ENCODE measurements at places on chromosomes 1 and 21.

DNA sequence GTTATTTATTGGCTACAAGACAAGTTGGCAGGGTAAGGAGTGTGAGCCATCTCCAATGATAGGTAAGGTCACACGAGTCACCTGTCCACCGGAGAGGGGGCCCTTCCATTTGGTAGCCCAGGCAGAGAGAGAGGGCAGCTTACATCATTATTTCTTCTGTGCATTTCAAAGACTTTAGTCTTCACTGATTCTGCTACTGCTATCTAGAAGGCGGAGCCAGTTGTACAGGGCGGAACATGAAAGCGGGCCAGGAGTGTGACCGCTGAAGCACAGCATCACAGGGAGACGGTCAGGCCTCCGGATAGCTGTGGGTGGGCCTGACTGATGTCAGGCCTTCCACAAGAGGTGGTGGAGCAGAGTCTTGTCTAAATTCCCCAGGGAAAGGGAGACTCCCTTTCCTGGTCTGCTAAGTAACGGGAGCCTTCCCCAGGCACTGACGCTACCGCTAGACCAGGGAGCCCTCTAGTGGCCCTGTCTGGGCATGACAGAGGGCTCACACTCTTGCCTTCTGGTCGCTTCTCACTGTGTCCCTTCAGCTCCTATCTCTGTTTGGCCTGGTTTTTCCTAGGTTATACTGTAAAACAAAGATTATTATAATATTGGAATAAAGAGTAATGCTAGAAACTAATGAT, 36.7 kb downstream of the ZNF695 start:
- DNase-seq = no peak

DNA sequence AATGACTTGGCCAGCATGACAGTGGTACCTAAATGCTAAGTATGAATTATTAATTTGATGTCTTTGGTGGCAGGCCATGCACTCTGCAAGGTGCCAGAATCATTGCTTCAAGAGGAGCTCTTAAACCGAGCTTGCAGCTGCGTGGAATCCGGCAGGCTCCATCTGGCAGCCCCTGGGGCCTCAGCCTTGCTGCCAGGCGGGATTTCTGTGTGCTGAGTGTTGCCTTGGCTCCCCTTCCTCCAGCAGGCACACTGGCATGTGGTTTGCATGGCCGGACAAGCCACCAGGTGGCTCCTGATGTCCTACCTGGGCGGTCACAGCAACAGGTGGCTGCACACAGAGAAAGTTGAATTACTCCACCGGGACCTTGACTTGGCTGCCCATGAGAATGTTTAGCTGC, 155.4 kb downstream of the URB2 start:
- no peak for DNase-seq

DNA sequence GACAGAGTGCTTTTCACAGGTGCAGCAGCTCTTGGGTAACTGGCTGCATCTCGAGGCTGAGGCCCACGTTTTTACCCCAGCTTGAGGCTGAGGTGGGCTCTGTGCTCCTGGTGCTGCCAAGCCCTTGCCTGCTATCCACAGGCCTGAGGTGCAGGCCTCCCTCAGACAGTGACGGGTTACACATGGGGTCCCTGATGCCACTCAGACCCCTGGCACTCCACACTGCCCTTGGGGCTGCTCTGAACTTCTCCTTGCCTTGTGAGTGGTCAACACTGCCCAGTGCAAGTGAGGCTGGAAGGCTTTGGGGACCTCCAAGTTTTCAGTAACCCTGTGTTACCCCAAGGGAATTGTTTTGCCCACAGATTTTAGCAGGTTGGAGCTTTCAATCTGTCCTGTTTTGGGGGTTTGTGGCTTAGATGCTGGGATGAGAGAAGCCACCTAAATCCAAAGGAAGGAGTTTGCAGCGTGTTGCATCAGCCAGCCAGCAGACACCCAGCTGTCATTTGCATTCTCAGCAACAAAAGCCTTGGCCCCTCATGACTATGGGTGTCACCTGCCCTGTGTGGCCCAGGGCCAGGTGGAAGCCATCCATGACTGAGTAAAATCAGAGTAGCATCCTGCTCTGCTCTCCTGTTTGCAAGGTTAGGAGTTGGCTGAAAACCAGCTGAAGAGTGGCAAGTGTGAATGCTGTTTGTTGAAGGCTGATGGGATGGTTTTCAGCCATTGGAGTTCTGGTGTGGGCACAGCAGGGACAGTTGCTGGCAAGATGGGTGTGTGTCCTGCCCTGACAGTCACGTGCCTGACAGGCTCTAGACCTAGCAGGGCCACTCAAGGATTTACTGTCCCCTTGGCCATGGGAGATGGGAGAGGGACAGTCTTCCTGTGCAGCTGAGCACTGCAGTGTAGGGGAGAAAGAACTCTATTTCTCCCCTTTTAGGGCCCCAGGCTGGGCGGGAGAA, 3.2 kb downstream of the RNF187 start:
- peak; percentile 79 for DNase-seq

DNA sequence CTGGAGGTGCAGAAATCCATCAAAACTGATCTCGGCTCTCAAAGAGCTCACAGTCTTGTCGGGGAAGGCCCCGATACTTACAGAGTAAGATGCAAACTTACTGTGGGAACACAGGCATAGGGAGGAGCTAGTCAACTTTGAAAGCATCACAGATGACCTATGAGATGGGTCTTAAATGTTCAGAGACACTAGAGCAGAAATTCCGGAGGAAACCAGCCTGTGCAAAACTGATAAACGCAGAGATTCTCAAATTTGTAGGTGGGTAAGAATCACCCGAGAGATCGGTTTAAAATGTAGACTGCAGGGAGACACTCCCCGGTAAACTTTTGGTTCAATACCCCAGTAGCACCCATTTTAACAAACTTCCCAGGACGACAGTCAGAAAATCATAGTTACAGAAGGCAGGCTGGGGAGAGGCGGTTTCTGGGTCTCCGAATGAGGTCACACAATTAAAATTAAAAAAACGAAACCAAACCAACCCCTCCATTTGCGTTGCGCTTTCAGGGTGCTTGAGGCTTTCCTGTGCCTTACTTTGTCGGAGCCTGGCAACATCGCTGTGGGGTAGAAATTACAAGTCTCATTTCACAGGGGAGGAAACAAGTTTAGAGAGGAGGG, 755 bp upstream of the THRAP3 start:
- peak; percentile 23 for DNase-seq

GRCh38 chr1:174954671-174955669, 44.8 kb upstream of the CACYBP start:
- peak; percentile 74 for DNase-seq

GRCh38 chr21:32470206-32470605, 57.7 kb downstream of the EVA1C start:
- DNase-seq = no peak

DNA sequence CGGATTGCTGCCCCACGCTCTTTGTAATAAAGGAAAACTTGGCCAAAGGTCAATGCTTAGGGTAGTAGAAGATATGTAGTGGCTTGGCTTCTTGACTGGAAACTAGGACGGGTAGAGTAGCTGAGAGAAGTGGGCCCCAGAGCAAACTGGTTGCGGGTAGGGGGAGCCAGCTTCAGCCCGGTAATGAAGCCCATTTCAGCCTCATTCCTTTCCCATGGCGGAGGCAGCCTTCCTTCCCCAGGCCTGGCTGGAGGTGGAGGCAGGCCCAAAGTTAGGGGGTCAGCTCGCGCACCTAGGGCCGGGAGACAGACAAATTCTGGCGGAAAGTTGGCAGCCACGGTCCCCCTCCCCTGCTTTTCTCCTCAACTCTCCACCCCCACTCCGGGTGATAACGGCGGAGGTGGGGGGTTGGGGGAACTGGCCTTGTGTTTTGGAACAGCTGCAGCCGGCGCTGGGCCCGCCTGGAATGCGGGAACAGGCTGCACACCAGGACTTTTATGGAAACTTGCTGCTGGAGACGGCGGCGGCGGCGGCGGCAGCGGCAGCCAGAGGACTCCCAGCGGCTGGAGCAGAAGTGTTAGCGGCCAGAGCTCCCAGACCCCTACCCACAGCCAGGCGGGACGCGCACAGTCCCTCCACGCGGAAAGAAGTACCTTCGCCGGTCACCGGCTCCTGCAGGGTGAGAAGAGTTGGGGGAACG, at the start of gene NEXN:
TSS of gene NEXN (plus strand) at position 544 of the 700 bp plus-strand sequence. CDS start 27,483 bp downstream, outside the sequence.
- DNase-seq = no peak

- peak; percentile 36 for DNase-seq
Observed at GRCh38 chr1:43282220-43283195, 2.9 kb downstream of the C1orf210 start.

GRCh38 chr21:42092771-42093170, 21.7 kb downstream of the UMODL1 start:
- no peak for DNase-seq

DNA sequence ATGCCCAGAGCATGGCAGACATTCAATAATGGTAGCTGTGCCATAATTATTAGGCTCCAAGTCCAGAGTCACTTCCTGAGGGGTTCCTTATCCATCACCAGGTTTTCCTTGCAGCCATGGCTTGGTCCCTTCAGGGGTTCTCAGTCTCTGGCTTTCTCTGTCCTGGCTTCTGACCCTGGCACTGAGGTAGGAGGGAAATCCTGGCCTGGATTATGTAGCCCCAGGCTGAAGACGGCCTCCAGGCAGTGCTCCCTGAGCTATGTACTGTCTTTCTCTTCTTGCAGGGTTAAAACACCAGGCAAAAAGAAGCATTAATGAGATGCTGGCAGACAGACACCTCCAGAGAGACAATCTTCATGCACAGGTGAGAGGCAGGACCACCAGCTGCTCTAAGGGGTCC, 9.5 kb upstream of the PADI3 start:
- DNase-seq = peak; percentile 11

GRCh38 chr1:197677752-197678295, 97.5 kb downstream of the DENND1B start:
- no peak for DNase-seq

- no peak for DNase-seq
Observed at GRCh38 chr1:241857131-241857530, 9.1 kb downstream of the EXO1 start.

DNA sequence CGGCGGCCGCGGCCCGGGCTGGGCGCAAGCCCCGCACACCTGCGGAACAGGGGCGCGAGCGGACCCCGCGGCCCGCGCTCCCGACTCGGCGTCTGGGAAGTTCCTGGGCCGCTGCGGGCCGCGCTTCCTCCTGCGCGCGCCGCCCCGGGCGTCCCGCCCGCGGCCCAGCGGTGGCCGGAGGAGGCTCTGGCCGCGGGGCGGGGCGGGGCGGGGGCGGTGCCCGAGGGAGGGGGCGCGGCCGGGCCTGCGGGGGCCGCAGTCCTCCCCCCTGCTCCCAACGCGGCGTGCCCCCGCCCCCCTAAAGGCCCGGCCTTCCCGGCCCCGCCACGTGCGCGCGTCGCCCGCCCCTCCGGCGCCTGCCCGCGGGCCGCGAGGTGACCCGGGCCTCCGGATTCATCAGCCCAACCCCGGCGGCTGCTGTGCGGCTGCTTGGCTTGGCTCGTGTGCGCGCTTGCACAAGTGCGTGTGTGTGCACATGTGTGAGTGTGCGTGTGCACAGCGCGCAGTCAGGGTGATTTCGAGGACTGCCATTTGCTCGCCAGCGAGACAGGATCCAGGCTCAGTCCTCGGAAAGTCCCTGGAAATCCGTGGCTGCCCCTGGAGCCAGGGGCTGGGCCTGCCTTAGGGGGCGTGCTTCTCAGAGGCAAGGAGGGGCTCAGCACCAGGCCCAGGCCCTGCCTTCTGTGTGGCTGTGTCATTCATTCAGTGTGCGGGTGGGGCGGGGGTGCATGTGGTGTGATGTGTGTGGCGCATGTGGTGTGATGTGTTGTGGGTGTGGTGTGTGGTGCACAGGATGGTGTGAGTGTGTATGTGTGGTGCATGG, at the start of gene C2CD2:
TSS of gene C2CD2 (minus strand) at position 188 of the 823 bp plus-strand sequence. CDS start 370 bp downstream, outside the sequence.
- peak; percentile 16 for DNase-seq

DNA sequence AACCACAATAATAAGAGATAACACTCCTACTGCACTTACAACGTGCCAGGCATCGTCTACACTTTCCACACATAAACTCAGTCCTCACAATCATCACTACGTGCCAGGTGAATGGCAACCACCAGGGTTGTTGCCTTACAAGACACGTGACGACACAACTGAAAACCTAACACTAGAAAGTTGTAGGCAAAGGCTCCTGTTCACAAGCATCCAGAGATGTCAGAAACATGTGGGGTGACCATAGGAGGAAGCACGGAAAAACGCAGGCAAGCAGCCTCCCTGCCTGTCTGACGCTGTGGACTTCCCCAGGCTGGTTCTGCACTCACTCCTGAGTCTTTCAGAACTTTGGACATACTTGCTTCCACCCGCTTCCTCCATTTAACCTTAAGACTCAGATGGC, 7.0 kb downstream of the CAPZB start:
- DNase-seq = no peak

DNA sequence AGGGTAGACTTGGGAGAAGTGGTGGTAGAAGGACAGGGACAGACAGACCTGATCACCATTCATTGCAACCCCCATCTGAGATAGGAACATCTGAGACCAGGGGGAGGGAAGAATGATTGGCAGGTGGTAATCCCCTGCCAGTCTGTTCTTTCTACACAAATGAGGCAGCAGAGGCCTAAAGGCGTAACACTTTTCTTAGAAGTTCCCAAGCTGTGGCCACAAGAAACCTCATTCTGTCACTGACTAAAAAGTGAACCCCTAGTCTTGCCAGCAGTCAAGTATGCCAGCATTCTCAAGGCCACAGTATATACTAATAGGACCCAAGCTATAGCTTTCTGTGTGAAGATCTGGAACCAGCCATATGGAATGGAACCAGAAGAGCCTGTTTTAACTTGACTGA, 638.0 kb downstream of the KCNT2 start:
- no peak for DNase-seq

- DNase-seq = no peak
Observed at GRCh38 chr1:184152434-184152898, 100.9 kb downstream of the TSEN15 start.

- no peak for DNase-seq
Observed at GRCh38 chr1:212637902-212638301, 29.3 kb downstream of the ATF3 start.

DNA sequence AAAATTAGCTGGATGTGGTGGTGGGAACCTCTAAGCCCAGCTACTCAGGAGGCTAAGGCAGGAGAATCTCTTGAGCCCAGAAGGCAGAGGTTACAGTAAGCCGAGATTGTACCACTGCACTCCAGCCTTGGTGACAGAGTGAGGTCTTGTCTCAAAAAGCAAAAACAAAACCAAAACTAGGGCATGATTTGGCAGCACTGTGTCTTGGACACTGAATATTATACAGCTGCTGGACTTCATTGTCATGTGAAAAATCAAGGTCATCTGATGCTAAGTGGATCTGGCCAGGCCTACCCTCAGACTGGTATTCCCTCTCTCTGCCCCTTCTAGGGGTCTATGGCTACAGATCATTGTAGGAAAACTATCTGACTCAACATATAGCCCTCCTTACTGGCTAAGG, 55.2 kb upstream of the MRPS6 start:
- DNase-seq = no peak

GRCh38 chr1:86750530-86750929, 46.2 kb downstream of the SH3GLB1 start:
- no peak for DNase-seq

DNA sequence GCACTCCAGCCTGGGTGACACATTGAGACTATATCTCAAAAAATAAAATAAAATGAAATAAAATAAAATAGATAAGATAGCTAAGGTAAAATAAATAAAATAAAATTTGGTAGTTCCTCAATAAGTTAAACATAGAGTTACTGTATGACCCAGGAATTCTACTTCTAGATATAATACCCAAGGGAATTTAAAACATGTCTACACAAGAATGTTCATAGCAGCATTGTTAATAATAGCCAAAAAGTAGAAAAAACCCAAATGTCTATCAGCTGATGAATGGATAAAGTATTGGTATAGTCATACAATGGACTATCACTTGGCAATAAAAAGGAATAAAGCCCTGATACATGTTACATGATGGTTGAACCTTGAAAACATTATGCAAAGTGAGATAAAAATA, 47.8 kb downstream of the CEP350 start:
- no peak for DNase-seq

- peak; percentile 49 for DNase-seq
Observed at GRCh38 chr1:83512373-83513193, 486.3 kb downstream of the TTLL7 start.

- DNase-seq = no peak
Observed at GRCh38 chr1:160083968-160084770, 2.8 kb downstream of the KCNJ9 start.

Data from NCI-H774 (cell line).